ENCODE measurements at places on chromosomes 3 and 15.

- no peak for DNase-seq
Measured at GRCh38 chr3:52393959-52394670, 50.8 kb downstream of the SEMA3G start.

DNA sequence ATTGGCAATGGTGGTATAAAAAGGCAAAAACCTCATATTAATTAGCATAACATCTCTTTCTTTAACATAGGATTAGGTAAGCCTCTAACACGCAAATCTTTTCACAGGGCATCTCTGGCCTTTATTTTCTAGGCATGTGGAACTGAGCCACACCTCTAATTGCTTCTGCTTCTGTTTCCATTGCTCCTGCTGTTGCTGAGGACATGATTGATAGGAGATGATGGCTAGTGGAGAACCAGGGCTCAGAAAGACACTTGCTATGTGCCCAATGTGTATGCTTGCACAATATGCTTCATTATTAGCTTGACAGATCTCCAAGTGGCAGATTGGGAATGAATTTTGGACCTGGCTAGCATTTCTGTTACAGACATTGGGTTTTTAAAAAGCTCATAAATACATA is 114.5 kb downstream of the EPHA3 start:
- DNase-seq, result no peak

- no peak for DNase-seq
Measured at GRCh38 chr3:3599016-3599415, 200.2 kb upstream of the LRRN1 start.

GRCh38 chr15:71231758-71232157 is 116.5 kb downstream of the THSD4 start:
- no peak for DNase-seq

DNA sequence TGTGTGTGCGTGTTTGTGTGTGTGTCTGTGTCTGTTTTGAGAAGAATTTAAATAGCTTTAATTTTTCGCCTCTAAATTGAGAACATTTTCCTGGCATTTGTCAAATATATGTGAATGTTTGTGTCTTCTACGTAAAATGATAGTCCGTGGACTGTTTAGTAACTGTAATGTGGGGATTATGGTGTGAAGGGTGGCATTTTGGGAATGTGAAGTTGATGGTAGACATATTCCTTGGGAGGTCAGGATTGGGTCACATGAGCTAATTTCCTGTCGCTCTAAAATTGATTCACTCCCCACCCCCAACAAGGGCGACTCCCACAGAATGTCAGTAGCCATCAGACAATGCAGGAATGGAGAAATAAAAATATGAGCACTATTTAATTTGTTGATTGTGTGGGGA is 107.3 kb downstream of the ITPR1 start:
- no peak for DNase-seq

DNA sequence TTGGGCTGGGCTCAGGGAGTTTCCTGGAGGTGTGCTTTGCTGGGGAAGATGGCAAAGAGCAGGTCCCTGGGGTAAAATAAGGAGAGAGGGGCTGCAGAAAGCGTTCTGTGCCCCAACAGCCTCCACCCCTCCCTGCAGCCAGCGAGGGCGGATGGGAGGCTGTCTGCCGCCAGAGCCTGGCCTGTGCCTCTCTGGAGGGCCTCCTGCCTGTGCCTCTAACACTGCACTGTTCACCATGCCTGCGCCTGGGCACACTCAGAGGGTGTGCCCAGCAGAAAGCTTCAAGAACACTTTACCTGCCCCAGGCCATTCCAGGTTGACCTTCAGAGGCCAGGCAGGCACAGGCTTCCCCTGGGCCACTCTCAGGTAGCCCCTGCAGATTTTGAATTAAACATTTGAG is 77.7 kb upstream of the KLF13 start:
- DNase-seq, result no peak

- no peak for DNase-seq
Measured at GRCh38 chr3:94095111-94095510, 32.2 kb downstream of the NSUN3 start.

- DNase-seq, result no peak
Measured at GRCh38 chr3:33054100-33055092, 42.5 kb downstream of the GLB1 start.

DNA sequence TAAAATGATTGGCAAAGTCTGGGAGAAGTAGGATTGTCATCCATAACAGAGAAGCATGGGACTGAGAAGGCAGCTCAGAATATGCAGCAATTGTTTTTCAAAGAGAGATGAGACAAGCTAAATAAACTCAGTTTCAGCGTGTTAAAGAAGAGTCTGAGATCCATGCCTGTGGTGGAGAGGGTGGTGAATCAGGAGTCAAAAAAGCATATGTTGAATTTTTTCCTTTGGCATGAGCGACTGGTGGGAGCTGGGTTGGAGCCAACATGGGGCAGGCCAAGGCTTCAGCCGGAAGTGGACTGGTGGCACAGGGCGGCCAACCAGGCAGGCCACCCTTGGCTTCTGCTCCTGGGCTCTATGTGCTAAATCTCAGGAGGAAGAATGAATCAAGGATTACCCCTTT is 102.0 kb downstream of the SST start:
- DNase-seq, result no peak

DNA sequence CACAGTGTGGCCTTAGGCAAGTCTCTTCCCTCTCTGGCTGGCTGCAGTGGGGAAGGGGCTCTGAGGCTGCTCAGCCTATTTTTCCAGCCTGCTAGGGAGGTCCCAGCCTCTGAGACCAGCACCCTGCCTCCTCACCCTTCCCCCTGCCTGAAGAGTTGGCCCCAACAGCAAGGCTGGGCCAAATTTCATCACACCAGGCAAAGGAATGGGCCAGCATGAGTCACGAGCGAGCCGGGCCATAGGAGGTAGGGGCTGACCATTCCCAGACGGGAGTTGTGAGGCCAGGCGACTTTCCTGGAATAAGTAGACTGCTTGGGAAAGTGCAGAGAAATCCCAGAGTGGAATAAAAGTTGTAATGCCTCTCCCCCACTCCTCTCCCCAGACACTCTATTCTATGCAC is 5.7 kb upstream of the FBLN2 start:
- DNase-seq, result no peak

DNA sequence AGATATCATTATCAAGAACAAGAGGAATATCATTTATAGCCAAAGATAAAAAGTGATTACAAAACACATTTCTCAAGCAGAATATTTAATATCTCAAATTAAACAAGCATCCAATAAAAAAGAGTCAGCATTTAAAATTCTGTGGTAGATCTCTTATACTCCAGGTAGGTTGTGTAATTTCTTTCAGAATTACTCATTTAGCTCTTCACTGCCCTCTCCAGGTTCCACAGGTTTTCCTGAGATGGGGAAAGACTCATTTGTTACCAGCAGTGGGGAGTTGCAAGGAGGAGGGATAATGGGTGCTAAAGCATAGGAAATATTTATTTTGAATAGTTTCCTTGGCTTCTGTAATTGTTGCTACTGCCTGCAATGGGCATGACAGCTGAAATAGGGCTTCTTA is 83.1 kb upstream of the RASGRP1 start:
- no peak for DNase-seq

DNA sequence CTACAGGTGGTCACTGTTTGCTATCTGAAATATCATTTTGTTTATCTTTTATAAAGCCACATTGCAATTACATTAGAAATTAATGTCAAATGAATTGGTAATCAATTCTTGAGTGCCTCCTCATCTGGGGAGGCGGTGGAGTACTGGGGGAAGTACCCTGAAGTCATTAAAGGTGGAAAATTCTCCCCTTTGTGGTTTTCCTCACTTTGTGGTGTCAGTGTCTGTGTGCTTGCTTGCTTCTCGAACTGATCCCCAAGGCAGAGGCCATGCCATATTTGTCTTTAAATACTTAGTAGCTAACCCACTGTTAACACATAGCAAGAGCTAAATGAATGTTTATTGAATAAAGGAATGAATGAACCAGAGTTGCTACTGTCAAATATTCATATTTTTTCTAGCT is 40.5 kb upstream of the CCK start:
- DNase-seq, result no peak

DNA sequence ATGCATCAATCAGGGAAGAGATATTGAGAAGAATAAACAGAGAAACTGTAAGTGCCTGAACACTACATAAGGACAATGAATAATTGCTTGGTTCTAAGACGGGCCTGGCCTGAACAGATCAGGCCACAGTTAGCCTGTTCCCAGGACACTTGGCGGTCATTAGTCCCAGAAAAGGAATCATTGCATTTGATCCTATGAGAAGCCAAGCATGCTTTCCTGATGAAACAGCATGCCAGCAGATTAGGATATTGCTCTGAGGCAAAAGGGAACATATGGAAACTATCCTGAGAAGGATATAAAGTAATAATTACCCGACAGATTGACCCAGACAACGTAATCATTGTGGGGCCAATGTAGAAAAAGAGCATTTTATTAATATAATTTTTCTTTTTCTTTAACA is 51.9 kb downstream of the STRIT1 start:
- DNase-seq, result no peak

GRCh38 chr3:52879581-52879980 is 17.8 kb downstream of the STIMATE start:
- no peak for DNase-seq

GRCh38 chr3:101676216-101676764 is 642 bp downstream of the ZBTB11 start:
- peak; percentile 92 for DNase-seq

DNA sequence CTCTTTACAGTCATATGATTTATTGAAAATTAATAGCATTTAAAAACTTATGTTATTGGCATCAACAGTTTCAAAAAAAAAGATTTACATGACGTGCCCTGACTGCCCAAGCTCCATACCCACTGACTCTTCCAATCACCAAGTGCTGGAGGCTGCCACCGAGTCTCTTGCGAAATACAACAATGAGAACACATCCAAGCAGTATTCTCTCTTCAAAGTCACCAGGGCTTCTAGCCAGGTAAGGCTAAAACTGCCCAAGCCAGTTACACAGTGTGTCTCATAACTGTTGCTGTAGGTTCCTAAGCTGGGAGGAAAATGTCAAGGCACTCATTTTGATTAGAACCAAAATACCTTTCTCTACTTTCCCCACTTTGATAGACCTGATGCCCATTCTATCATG is 4.5 kb downstream of the FETUB start:
- DNase-seq, result no peak

- peak; percentile 66 for DNase-seq
Measured at GRCh38 chr3:109234300-109234699, 82.0 kb downstream of the DPPA2 start.

DNA sequence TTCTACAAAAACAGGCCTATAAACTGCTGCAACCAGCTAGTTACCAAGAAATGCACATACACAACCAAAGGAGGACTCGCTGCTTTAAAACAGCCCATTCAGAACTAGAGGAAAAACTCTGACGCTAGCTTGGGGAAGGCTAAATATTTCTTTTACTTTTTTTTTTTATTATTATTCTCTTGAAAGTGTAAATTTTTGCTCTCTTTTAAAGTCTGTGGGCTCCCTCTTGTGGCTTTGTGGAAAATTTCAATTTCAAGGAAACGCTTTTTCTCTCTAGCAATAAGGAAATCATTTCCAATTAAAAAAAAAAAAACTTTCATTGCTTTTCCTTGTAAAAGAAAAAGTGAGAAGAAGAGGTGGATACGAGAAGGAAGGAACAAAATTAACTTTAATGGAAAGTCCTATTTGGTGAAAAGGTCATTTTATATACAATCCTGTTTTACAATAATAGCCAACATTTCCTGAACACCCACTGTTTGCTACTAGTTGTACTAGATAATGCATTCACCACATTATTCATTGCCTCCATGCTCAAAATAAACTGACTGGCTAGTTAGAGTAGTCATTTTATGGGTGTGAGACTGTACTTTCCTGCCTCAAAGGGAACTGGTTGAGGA is 51.2 kb upstream of the SAMMSON start:
- DNase-seq, result peak; percentile 16

DNA sequence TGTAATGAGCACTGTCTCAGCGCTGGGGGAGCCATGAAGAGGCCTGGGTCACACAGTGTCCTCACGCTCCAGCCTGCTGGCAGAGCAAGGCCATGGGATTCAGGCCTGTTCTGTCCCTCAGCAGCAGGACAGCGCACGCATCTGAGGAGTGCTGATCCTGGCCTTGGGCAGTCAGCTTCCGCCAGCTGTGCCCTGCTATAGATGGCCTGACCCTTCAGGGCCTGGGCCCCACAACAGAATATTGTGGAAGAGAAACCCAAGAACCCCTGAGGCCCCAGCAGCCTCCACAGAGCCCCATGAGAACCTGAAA is 78.6 kb downstream of the SRGAP3 start:
- no peak for DNase-seq

DNA sequence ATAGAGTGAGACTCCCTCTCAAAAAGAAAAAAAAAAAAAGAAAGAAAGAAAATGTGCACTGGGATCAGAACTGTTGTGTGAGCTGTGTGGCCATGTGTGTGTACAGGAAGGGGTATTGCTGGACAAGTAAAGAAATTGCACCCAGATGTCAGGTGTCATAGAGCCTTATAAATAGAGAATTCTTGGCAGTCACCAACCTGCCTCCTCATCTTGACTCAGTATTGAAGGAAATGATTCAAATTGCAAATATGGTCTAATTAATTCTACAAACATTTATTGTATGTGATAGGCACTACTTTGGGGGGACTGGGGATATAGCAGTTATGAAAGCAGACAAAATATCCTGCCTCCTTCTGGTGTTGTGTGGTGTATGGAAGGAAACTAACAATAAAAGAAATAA is 243.8 kb upstream of the TTC14 start:
- no peak for DNase-seq

DNA sequence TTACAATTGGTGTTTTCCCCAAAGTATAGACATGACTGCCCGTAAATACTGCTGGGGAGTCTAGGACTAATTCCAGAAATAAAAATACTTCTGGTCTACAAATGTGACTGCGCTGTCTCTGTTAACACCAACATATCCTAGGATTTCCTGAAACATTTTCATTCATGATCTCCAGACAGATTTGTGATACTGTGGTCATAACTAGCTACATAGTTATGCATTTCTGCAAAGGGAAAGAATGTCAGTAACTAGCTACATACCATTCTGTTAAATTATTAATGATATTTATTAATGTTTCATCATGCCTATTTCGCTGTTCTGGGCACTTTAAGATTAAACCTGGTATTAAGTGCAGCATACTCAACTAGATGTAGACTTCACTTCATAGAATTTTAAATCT is 33.3 kb downstream of the SETD5 start:
- DNase-seq, result no peak

DNA sequence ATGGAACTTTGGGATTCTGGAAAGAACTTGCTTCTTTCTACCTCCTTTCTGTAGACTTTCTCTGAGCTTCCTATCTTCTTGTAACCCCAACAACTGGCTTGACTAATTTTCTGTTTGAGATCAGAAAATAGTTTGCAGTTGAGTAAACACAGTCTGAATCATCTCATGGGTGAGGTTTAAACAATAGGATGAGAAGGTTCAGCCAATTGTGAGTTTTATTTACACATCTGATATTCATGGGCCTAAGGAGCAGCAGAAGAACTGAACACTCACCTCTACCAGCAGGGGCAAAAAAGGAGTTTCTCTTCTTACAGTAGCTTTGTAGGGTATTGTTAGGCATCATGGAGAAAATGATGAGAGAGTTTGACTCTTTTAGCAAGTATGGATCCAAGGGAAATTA is 54.2 kb downstream of the DTWD1 start:
- no peak for DNase-seq

DNA sequence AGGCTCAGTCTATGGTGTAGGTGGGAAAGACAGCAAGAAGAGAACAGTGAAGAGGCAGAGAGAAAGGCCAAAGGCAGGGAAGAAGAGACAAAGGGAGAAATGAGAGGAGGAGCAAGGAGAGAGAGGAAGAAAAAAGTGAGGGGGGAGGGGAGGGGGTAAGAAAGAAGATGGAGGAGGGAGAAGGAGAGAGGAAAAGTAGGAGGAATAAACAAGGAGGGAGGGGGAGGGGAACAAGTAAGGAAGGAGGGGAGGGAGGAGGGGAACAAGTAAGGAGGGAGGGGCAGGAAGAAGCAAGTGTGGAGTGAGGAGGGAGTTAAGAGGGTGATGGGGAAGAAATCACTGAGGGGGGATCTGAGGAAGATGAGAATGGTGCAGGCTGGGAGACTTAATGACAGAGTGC is 45.5 kb upstream of the FGD5 start:
- no peak for DNase-seq

All from NT2/D1 (cell line).